ENCODE measurements at places on chromosomes 7 and 10.

GRCh38 chr7:91436655-91437054 is 172.4 kb downstream of the FZD1 start:
- DNase-seq, result no peak

- DNase-seq, result no peak
Observed at GRCh38 chr7:152866125-152866524, 106.6 kb downstream of the ACTR3B start.

DNA sequence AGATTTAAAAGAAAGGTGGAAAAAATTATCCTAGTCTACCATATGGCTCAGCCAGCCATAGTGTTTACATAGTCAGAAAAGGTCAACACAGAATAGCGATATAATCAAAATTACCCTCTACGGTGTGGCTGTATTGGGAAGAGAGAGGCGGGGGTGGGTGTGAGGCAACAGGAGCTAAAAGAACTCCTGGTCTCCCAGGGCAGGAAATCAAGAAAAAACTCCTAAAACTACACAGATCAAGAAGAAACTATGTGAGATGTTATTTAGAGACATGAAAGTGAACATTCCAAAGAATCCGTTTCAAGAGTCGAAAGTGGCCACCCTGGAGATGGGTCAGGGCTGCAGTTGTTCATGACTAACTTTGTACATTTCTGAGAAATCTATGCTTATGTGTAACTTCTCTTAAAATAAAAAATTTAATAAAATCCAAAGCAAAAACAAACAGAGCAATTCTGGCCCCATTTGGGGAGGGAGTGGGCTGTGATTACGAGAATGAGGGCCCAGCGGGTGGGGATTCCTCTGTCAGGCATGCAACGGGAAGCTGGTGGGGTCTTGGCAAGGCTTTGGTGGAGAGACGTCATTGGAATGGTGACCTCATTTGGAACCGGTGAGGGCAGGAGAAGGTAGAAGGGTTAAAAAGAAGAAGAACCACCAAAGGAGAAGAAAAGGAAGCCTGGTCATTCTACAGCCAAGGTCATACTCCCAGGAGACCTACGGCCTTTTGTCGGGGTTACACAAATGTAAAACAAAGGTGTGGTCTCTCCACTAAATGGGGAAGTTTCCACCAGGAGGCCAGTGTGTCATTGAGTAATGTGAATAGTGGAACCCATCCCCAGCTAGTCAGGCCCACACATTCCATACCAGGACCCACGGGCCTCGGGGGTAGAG is 71.2 kb upstream of the DUSP5 start:
- no peak for DNase-seq

- peak; percentile 40 for DNase-seq
Observed at GRCh38 chr7:130114374-130114773, 44.0 kb downstream of the KLHDC10 start.

DNA sequence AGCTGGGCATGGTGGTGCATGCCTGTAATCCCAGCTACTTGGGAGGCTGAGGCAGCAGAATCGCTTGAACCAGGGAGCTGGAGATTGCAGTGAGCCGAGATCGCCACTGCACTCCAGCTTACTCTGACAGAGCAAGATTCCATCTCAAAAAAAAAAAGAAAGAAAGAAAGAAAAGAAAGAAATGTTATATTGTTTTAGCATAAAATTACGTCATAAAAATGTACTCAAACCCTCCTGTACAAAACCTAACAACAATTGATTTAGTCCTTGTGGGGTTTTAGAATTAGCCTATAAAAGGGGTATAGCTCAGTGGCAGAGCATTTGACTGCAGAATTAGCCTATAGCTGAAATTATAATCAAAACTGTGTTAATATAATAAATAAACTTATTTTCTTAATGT is 27.9 kb downstream of the PIK3AP1 start:
- no peak for DNase-seq

GRCh38 chr10:96646751-96647166 is 59.9 kb upstream of the TM9SF3 start:
- DNase-seq, result no peak

DNA sequence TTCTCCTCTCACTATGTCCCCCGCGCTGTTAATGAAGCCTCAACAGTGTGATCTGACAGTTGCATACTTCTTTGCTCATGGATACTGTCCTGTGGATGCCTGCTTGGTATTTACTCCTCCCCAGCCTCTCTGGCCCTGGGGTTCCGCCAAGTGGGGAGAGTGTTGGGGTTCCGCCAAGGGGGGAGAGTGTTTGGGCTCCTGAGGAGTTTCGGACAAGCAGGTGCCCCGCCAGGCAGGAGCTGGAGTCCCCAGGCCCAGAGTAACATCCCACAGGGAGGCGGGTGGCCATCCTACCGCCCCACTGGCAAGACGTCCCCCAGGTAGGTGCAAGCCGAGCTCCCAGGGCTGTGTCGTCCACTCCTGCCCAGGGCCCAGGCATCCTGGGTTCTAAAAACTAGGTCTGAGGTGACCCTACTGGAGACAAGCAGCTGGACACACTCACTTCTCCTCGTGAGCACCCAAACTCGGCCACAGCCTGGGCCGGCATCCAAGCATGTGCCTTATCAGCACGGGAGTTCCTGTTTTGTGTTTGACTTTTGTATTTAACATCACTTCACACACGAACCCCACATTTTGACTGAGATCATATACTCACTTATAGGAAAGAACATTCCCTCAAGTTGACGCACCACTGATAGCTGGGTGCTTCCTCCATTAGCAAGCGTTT is 34.2 kb downstream of the CAMK2B start:
- no peak for DNase-seq

DNA sequence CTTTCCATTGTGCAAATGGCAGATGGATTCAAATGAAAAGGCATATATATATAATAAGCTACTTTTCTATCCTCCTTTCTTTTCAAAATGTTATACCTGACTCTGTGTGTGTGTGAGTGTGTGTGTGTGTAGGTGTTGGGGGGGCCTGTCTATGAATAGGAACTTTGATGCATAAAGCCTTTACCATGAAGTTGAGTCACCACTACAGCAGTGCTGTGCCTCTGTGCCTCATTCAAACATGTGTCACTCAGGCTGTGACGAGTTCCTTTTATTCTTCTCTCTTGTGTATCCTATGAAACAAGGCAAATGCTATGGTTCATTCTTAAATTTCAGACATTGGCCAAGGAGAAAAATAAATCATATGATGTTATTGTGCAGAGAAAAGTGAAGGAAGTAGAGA is 52.7 kb upstream of the DKK1 start:
- no peak for DNase-seq

DNA sequence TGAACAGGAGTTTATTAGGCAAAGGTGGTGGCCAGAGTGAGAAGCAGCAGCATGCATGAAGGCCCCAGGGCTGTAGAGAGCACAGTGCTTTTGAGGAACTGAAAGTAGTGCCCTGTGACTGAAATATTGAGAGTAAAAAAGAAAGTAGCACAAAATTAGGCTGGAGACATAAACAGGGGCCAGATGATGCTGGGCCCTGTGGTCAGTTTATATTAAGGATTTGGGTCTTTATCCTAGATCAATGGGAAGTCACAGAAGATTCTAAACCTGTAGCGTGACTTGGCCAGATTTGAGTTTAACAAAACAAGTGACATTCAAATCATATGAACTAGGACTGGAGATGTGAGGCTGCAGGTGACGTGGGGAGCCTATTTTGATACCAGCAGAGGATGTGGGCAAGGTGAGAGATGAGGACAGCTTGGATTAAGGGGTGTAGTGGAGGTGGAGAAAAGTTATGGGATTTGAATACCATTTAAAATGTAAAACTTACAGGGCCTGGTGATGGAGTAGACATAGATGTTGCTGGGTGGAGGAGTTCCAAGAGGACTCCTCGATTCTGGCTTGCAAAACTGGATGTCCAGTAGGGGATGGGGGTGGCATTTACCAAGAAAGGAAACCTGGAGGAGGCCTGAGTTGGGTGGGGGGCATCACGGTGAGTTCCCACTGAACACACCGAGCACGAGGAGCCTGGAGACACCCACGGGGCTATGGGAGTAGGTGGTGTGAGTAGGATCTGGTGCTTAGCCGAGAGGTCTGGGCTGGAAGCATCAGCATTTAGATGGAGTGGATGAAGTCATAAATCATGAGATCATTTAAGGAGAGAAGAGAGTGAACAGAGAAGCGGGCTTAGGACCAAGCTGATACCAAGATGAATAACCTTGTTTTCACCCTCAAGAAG is 52.8 kb downstream of the HHEX start:
- peak; percentile 77 for DNase-seq

GRCh38 chr7:91267171-91267955 is 3.1 kb downstream of the FZD1 start:
- DNase-seq, result no peak

- DNase-seq, result no peak
Observed at GRCh38 chr7:155507576-155507975, 38.8 kb downstream of the CNPY1 start.

GRCh38 chr7:137882261-137882668 is 35.5 kb upstream of the DGKI start:
- DNase-seq, result peak; percentile 70

Data from GM10248 (cell line).